ENCODE measurements at places on chromosomes 6 and 20.

DNA sequence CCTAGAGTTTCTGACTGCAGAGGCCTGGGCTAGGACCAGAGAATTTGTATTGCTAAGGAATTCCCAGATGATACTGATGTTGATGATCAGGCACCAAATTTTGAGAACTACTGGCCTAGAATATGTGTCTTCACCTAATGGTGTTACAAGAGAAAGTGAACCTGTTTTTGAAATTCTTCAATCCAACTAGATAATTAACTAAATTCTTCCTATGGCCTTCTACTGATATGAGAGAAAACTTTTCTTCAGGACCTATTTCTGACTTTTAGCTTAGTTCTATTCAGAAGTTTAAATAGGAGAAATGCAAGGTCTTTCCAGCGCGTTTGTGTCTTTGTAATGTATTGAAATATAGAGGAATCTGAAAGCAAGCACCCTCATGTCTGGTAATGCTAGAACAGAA, 7.3 kb downstream of the NKAIN2 start:
- DNase-seq = no peak

GRCh38 chr6:28167068-28167467, 25.4 kb downstream of the ZKSCAN8 start:
- DNase-seq = no peak

DNA sequence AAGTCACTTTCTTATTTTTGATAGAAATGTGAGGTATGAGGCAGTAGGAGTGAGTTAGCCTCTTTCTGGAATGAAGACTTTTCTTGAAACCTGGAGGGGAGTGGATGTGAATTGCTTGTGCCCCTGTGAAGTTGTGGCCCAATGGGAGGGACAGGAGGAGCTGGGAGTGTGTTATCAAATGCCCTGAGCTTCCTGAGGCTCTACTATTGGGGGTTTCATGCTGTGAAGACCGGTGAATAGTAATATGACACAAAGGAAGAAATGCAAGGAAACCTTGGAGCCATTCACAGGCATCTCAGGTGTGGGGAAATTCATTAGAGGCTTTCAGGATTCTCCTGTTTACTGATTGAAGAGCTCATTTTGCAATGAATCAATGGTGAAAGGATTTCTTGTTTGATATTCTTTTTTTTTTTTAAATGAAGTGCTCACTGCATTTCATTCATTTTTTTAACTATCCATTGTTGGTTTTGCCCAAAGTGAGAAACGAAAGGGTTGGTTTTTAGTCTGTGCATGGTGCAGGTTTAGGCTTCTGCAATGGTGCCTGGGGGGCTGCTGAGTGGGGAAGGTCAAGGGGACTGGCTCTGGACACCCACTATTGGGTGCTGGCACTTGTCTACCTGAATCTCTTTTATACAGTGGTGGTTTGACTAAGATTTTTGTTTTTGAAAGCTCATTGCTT, 8.2 kb downstream of the RNF144B start:
- no peak for DNase-seq

DNA sequence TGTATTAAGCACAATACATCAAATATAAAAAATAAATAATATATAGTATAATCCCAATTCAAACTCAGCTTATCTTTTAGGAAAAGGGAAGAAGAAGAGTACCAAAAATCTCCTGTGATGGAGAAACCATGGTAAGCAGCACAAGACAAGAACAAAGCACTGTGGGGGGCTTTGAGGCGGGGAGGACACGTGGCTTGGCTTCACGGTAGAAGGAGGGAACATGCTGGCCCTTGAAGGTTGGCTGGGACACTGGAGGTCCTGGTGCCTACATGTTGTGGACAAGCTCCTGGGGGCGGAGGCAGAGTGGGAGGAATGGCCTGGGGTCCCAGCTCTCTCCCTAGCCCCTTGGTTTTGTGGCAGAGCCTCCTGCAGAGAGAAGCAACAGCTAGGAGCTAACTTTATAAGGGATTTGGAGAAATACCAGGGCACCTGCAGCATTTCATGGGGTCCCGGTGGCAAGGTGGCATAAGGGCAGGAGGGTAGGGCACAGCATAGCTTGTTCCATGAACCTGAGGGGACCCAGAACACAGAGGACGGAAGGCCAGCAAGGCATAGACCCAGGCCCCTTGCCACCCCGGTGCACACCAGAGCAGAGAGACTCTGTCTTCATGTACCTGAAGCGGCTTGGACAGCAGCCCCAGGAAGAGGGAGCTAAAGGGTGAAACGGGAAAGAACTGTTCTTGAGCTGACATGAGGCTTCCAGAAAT, 72.0 kb downstream of the LY86 start:
- DNase-seq = no peak

DNA sequence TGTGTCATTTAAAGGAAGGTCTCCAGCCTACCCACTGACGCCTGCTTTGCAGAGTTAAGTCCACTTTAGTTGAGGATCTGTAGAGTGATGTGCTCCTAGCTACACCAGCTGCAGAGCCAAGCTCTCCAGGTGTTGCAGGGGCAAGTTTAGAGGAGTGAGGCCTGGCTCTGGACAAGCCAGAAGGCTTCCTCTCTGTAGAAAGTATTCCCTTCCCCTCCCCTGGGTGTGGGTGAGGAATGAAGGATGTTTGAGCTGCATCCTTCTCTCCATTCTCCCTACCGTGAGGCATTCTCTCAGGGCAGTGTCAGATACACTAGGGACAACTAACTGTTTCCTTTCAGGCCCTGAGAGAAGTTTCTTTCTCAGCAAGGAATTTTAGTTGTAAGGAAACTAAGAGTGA, 66.5 kb downstream of the ELOVL5 start:
- no peak for DNase-seq

- DNase-seq = no peak
These were observed 117.9 kb downstream of the JARID2 start for GRCh38 chr6:15363523-15364400.

DNA sequence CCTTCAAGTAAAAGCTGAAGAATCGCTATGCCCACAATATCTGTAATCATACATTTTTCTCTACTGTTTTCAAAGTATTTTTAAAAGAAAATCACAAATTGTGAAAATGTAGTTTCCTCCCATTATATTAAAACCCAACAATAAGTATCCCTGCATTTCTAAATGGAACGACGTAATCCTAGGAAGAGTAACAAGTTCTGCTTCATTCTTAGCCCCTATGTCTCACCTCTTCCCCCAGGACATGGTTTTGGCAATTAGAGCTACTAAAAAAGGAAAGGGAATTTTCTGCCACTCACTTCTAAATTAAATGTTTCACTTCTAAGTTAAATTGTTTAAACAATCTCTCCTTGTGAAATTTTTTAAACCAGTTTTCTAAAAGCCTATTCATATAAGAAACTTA, 47.4 kb downstream of the TBPL1 start:
- no peak for DNase-seq

- no peak for DNase-seq
These were observed 167.4 kb upstream of the BMP2 start for GRCh38 chr20:6599876-6600735.

DNA sequence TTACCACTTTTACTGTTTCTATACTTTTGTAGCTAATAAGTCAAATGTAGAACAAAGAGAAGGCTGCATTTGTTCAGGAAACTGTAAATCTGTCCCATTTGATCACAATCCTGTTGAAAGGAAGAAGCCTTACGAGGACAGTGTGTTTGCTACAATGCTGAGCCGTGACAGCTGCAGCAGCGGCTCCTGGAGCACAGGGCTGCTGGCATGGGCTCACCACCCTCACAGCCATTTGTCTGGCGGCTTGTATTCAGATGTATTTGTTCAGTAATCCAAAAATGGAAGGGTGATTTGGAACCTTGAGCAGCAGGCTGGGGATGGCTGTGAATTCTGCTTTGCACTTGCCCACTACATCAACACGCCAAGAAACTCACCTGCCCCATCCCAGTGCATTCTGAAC, 5.7 kb downstream of the TUBB2A start:
- no peak for DNase-seq

GRCh38 chr6:135451617-135452190, 45.8 kb downstream of the AHI1 start:
- DNase-seq = no peak

GRCh38 chr6:35120746-35121145, 20.4 kb downstream of the TCP11 start:
- no peak for DNase-seq

GRCh38 chr6:142927904-142928303, 17.1 kb downstream of the HIVEP2 start:
- DNase-seq = no peak

DNA sequence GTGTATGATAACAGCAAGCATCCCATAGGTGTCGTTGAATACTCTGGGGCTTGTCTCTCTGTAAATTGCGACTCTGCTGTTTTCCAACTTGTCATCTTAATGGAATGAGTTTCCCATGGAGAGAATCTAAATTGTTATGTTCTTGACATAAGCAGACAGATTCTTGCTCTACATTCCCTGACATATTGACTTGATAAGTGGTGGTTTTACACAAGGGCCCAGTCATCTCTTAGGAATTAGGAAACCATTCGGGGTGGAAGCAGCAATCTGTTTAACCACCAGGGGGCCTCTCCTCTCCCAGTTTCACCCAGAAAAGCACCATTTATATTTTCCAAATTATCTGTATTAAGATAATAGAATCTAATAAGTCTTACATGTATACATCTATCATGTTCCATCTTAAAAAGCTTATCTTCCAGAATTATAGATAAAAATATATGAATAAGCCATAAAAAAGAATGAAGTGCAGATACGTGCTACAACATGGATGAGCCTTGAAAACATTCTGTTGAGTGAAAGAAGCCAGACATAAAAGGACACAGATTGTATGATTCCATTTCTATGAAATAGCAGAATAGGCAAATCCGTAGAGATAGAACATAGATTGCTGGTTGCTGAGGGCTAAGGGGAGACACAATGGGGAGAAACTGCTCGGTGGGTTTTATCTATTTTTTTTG, 23.1 kb upstream of the MROH8 start:
- DNase-seq = no peak

DNA sequence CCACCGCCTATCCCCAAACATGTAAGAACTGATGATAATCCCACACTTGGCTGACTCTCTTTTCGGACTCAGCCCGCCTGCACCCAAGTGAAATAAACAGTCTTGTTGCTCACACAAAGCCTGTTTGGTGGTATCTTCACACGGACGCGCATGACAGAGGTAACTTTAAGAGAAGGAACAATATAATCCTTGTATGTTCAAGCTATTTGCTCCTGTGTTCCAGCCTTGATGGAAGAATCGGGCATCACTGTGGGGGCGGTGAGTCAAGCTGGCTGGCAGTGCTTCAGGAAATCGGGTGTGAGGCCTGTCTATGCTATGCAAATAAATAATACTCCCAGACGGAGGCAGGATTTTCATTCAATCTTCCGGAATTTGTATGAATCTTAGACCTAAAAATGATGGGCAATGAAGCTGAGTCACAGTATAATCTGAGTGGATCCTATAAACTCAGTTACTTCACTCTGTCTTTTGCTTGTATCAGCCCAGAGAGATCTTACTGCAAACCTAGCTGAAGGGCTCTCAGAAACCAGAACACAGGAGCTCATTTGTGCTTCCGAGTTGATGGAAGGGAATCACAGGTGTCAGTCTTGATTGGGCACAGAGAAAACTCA, 45.2 kb upstream of the NT5E start:
- no peak for DNase-seq

DNA sequence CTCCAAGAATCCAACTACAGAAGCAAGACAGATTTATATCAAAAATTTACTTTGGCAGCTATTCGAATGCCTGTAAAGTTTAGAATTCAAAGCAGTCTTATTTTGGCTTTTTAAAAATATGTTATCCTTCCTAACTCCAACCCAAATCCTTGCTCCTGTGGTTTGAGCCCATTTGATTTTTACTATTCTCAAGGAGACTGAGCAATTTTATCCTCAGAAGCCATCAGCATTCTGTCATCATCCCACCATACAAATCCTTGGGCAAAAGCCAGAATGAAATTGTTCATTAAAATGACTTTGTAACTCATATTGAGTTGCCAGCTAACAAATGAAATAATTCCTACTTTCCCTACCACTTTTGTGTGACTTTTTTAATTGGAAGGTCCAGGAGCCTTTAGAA, 392.8 kb downstream of the ADGRB3 start:
- DNase-seq = no peak

DNA sequence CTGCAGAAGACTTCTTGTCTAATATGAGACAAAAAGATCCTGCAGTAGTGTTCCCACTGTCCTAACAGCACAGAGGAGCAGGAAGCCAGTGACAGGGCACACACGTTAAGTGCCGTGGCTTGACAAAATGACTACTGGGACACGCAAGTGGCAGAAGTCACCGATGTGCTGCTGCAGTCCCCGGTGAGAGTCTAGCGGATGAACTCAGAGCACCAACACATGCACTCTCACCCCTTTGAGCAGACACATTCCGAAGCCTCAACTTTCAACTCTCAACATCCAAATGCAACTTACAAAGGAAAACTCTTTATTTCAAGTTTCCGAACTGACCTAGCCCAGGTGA, 898 bp downstream of the LAMA4 start:
- DNase-seq = no peak

GRCh38 chr6:158762787-158763433, 56.3 kb downstream of the EZR start:
- DNase-seq = no peak

DNA sequence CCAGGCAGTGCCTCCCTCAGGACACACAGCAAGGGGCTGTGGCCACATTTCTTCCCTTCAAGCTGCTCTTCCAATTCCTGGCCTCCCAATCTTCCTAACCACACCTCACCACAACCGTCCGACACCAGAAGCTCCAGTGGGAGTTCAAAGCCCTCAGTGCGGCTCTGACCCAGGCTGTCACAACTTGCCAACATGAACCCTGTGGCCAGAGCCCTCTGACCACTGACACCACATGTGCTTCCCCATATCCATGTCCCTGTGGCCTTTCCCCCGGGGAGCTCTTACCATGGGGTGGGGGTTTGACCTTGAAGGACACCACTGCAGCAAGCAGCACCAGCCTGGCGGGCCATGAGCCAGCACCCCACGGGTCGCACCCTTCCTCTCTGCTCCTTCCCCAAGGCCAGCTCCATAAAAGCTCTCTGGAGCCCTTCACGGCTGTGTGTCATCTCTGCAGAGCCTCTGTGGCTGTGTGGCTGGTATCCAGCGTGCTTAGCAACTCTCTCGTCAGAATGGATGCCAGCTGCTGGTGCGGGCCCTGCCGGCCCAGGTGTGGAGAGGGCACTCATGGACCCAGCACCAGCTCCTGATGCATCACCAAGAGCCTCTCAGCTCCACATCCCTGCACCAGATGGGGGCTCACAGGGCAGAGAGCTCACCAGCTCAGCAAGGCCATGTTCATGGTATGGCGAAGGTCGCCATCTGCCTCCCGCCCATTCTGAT, 106.1 kb downstream of the PSMB1 start:
- no peak for DNase-seq

GRCh38 chr6:168231393-168231957, 88.1 kb downstream of the DACT2 start:
- no peak for DNase-seq

DNA sequence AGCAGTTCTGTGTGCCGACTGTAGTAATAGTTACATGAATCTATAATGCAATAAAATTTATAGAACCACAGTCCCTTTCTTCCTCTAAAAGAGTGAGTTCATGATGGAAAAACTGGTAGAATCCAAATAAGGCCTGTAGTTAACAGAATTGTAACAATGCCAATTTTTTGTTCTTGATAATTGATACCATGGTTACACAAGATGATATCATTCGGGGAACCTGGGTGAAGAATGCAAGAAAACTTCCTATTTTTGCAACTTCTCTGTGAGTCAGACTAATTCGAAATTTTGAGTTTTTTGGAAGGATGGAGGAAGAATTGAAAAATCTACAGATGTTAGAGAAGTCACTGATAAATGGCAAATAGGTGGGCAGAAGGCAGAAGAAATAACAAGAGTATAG, 381.8 kb downstream of the CDKAL1 start:
- DNase-seq = no peak

- DNase-seq = no peak
These were observed 48.1 kb downstream of the TCP11 start for GRCh38 chr6:35093118-35093445.

GRCh38 chr20:10113746-10114145, 79.0 kb downstream of the ANKEF1 start:
- DNase-seq = no peak
